NCI-H2107 (cell line): ENCODE measurements at places on chromosomes 2 and 18.

DNA sequence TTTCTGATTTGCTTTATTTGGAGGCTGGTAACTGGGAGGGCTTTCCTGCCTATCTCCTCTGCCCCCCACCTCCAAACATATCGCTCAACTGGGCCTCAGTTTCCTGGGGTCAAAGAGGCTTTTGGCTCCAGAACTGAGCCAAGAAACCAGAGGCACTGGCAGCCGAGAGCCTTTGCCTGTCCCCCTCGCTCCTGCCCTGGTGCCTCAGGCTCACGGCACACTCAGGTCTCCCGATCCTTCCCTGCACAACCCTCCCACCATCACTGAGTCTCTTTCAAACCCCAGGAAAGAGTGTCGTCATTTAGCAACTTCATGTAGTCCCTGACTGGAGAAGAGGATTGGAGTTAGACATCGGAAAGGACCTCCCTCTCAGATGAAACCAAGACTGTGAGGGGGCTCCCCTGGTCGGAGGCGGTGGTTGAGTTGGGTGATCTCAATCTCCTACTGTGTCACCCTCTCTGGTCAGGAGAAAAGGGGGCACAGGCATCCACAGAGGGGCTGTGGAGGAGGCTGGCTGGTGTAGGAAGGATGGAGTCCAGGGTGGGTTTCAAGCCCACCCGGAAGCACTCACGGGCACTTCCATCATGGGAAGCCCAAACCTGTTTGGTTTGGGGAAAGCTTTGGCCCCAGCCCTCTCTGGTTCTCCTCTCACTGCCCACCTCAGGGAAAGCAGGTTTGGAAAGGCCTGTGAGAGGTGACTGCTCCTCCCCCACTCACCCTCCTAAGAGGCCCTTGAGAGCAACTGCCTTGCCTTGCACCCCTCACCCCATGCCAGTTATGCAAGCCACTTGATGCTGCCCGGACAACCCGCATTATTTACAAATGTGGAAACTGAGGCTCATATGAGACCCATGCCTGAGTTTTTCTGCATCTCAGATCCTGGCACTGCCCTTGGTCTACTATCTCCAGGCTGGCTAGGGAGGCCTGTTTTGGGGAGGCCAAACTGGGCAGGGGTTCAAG lies 62.3 kb downstream of the TNS1 start:
- no peak for DNase-seq

DNA sequence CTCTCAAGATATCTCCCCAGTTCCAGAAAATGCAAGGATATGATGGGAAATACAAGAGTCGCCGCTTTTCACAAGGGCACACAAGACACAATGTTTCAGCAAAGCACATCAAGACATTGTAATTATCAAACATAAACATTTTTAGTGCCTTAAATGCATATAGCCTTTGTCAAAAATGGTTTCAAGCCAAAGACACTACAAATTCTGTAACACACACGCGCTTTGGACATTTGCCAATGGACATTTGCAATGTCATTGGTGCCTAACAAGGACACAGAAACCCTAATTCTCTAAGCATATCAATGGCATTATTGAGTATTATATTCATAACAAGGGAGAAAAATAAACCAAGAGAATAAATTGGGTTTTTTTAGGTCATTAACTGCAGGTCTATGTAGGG lies 16.1 kb downstream of the ADD2 start:
- no peak for DNase-seq

DNA sequence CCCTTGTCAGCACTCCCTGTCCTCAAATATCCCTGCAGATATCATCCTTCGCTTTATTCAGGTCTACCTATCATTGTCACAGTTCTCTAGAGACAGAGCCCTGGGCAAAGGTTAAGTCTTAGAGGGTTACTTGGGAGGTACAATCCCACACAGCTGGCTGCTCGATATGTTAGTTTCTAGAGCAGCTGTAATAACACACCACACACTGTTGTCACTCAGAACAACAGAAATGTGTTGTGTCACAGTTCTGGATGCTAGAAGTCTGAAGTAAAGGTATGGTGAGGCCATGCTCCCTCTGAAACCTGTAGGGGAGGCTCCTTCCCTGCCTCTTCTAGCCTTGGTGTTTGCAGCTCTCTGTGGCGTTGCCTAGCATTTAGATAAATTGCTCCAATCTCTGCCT lies 9.9 kb upstream of the RAPGEF4 start:
- DNase-seq, result no peak

DNA sequence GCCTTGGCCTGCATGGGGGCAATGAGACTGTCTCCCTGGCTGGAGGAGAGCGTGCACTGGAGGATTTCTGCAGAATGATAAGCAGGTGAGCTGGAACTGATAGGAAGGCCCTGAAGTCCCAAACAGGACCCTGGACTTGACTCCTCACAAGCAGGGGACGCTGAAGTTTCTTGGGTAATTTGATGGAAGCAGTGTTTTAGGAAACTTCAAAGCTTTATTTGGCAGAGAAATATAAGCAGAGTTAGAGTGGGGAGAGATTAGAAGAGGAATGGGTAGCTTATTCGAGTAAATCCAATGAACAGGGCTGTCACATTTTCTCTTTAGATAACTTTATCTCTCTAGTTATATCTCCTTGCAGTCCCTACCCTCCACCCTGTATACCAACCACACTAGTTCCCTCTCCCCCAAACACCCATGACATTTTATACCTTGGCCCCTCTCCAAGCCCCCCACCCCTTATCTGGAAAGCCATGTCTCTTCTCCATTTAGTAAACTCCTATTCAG lies 73.6 kb upstream of the IGFBP5 start:
- no peak for DNase-seq

- no peak for DNase-seq
Measured at GRCh38 chr2:45134014-45134413, 124.8 kb upstream of the SIX2 start.

- no peak for DNase-seq
Measured at GRCh38 chr2:141260911-141261310, 869.9 kb downstream of the LRP1B start.
